ENCODE measurements at places on chromosomes 5 and 9.
A peak's percentile ranks its signal among the peaks of the same experiment; 100 is the strongest.

DNA sequence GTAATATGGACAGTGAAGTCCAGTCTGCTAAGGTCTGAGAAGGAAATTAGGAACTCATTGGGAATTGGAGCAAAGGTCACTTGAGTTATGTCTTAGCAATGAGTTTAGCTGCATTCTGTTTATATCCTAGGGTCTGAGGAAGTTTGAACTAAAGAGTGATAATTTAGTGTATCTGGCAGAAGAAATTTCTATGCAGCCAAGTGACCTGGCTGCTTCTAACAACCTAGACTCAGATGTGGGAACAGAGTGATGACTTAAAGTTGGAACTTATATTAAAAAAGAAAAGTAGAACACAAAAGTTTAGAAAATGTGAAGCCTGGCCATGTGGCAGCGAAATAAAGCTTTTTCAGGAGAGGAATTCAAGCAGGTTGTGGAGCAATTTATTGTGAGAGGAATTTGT lies 106.2 kb downstream of the PRDM9 start:
- no peaks in the 10 kb centered on the region for H3K27me3 ChIP-seq
- no peak for DNase-seq
- H3K4me3 ChIP-seq = no peak overlapping the region
- no peaks in the 10 kb centered on the region for H3K4me1 ChIP-seq

DNA sequence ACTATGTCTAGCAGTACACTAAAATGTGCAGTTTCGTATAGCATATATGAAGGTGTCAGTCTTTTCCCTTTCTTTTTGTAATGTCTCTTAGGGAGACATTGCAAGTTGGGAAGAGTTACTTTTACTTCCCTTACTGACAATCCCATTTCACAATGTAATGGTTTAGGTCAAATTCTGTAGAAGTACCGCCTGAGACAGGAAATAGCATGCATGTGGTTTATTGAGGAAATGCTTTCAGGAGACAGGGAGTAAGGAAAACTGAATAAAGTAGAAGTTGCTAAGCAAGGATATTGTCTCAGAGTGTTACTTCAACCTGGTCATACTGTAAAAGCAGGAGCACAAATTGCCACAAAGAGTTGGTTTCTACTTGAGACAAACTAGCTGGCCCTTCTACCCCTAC lies 32.1 kb upstream of the MSANTD3 start:
- H3K4me1 ChIP-seq = no peaks in the 10 kb centered on the region
- H3K27ac ChIP-seq = no peak overlapping the region
- H3K36me3 ChIP-seq = no peaks in the 10 kb centered on the region

GRCh38 chr5:119059740-119060255 lies 11.1 kb upstream of the DMXL1 start:
- no peak overlapping the region for H3K27ac ChIP-seq
- DNase-seq = no peak
- no peaks in the 10 kb centered on the region for H3K36me3 ChIP-seq
- no peak overlapping the region for H3K4me3 ChIP-seq
- peaks cover 2% of the 10 kb centered on the region for H3K27me3 ChIP-seq
- H3K4me1 ChIP-seq = peaks cover 14% of the 10 kb centered on the region

GRCh38 chr5:34529581-34530331 lies 126.4 kb upstream of the RAI14 start:
- no peaks in the 10 kb centered on the region for H3K27me3 ChIP-seq
- H3K27ac ChIP-seq = no peak overlapping the region
- H3K4me3 ChIP-seq = no peak overlapping the region
- no peaks in the 10 kb centered on the region for H3K36me3 ChIP-seq
- H3K4me1 ChIP-seq = peaks cover 8% of the 10 kb centered on the region

DNA sequence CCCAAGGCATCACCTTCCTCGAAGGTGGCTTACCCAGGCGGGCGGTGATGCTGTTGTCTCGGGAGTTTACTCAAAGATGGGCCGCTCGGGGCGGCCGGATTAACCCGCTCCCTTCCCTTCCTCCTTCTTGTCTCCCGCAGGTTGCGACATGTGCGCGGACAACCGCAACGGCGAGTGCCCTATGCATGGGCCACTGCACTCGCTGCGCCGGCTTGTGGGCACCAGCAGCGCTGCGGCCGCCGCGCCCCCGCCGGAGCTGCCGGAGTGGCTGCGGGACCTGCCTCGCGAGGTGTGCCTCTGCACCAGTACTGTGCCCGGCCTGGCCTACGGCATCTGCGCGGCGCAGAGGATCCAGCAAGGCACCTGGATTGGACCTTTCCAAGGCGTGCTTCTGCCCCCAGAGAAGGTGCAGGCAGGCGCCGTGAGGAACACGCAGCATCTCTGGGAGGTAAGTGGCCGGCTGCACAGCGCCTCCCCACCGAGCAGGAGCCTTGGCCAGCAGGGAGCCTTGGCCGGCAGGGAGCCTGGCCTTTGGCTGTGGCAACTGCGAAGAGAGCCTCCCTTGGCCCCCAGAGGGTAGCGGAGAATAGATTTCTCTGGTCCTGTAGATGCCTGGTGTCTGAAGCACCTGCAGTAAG lies 10.6 kb downstream of the PRDM6 start:
- H3K4me1 ChIP-seq = peaks cover under 1% of the 10 kb centered on the region
- no peaks in the 10 kb centered on the region for H3K36me3 ChIP-seq
- no peak overlapping the region for H3K4me3 ChIP-seq

GRCh38 chr5:174688441-174689354 lies 35.7 kb upstream of the MSX2 start:
- H3K27me3 ChIP-seq = peaks cover 62% of the 10 kb centered on the region
- no peak overlapping the region for H3K4me3 ChIP-seq
- H3K27ac ChIP-seq = no peak overlapping the region
- H3K36me3 ChIP-seq = no peaks in the 10 kb centered on the region

GRCh38 chr5:20648981-20649380 lies 661.0 kb upstream of the CDH18 start:
- H3K4me1 ChIP-seq = no peaks in the 10 kb centered on the region
- H3K27me3 ChIP-seq = no peaks in the 10 kb centered on the region
- DNase-seq = no peak
- H3K36me3 ChIP-seq = no peaks in the 10 kb centered on the region
- no peak overlapping the region for H3K4me3 ChIP-seq

GRCh38 chr5:147863454-147864158 lies 14.9 kb upstream of the SCGB3A2 start:
- DNase-seq = no peak
- peaks cover 9% of the 10 kb centered on the region for H3K27me3 ChIP-seq
- no peaks in the 10 kb centered on the region for H3K36me3 ChIP-seq

- peaks cover 35% of the 10 kb centered on the region for H3K4me1 ChIP-seq
- no peak for DNase-seq
- H3K27me3 ChIP-seq = peaks cover 2% of the 10 kb centered on the region
- H3K4me3 ChIP-seq = peak overlapping the region; percentile 19
Measured at GRCh38 chr9:7983490-7983889, 183.9 kb upstream of the DMAC1 start.

GRCh38 chr5:151670083-151670686 lies 16.5 kb downstream of the SPARC start:
- no peaks in the 10 kb centered on the region for H3K4me1 ChIP-seq
- peaks cover 3% of the 10 kb centered on the region for H3K27me3 ChIP-seq
- no peak for DNase-seq
- H3K4me3 ChIP-seq = no peak overlapping the region
- H3K27ac ChIP-seq = no peak overlapping the region

DNA sequence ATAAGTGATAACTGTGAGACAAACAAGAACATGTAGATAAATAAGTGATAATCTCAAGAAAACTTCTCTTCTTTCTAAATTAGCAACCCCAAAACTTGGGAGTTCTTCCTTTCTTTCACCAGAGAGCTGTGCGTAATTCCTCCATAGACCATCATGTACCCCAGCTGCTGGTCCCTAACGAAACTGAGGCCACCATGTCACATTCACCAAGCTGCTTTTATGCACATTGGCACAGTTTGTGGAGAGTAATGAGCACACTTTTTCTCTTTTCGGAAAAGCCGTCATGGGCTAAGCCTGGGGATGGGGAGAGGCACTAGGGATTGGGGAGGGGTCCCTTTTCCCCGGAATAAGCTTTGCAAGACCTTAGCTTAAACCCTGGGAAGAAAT lies 561.4 kb downstream of the BNC2 start:
- H3K27ac ChIP-seq = no peak overlapping the region
- no peaks in the 10 kb centered on the region for H3K36me3 ChIP-seq

- H3K36me3 ChIP-seq = peaks cover 14% of the 10 kb centered on the region
- H3K4me3 ChIP-seq = peak overlapping the region; percentile 90
- H3K27ac ChIP-seq = peak overlapping the region; percentile 86
- peaks cover 26% of the 10 kb centered on the region for H3K4me1 ChIP-seq
- H3K27me3 ChIP-seq = peaks cover 9% of the 10 kb centered on the region
- DNase-seq = peak; percentile 57
Measured at GRCh38 chr5:32443145-32443540, 1.4 kb downstream of the ZFR start.

DNA sequence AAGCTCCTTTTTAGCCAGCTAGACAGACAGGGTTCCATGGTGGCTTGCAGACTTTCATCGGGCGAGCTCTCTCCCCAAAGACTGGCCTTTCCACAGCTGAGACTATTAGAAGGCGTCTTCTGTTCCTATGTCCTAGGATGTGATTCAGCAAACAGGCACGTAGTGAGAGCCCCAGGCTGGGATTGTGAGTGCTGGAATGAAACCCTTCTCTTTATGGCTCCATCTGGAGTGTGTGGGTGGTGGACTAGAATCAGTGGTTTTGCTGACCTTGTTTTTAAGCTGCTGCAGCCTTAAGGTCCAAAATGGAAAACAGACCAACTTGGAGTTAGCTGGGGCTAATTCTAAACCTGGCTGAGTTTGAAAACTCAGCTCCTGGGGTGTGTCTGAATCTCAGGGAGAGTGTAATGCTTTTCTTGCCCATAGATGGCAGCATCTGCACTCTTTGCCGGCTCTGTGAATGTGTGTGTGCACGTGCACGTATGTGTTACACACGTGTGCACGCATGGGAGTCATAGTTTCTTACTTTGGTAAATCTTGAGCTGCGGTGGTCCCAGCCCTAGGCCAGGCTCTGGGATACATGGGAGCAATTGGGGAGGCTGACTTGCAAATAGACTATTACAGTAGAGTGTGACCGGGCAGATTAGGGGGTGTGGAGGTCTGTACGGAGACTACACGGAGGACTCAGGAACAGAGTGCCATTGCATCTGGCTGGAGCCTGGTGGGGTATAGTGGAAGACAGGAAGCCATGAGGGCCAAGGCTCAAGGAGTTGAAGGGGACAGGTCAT lies 10.7 kb downstream of the GSN start:
- no peaks in the 10 kb centered on the region for H3K36me3 ChIP-seq
- H3K27me3 ChIP-seq = peaks cover 5% of the 10 kb centered on the region
- peaks cover 2% of the 10 kb centered on the region for H3K4me1 ChIP-seq
- no peak overlapping the region for H3K4me3 ChIP-seq

- no peaks in the 10 kb centered on the region for H3K36me3 ChIP-seq
- no peak overlapping the region for H3K27ac ChIP-seq
- DNase-seq = no peak
- no peak overlapping the region for H3K4me3 ChIP-seq
- no peaks in the 10 kb centered on the region for H3K4me1 ChIP-seq
Measured at GRCh38 chr5:7245121-7245651, 150.8 kb upstream of the ADCY2 start.

- H3K27me3 ChIP-seq = no peaks in the 10 kb centered on the region
- H3K36me3 ChIP-seq = peaks cover 14% of the 10 kb centered on the region
- peak overlapping the region; percentile 43 for H3K27ac ChIP-seq
- peaks cover 60% of the 10 kb centered on the region for H3K4me1 ChIP-seq
- H3K4me3 ChIP-seq = peak overlapping the region; percentile 65
- peak; percentile 40 for DNase-seq
Measured at GRCh38 chr5:96809921-96810320, 2.2 kb upstream of the ERAP1 start.

DNA sequence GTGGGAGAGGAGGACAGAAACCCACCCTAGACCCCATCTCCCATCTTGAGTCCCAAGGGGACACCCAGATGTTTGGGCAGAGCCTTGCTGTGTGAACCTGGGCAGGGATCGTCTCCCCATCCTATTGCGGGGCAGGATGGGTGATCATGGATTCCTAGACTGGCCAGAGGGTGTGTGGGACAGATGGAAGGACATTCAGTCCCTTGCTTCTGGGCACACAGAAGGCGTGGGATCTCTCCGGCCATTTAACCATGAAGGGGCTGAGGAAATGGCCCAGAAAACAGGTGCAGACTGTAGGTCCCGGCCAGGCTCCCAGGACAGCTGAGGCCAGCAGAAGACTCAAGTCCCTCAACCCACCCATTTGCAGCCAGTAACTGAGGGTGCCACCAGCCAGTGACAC lies 29.9 kb downstream of the PTGES start:
- DNase-seq = no peak
- H3K4me3 ChIP-seq = no peak overlapping the region
- H3K27ac ChIP-seq = no peak overlapping the region
- no peaks in the 10 kb centered on the region for H3K36me3 ChIP-seq
- peaks cover 4% of the 10 kb centered on the region for H3K27me3 ChIP-seq

DNA sequence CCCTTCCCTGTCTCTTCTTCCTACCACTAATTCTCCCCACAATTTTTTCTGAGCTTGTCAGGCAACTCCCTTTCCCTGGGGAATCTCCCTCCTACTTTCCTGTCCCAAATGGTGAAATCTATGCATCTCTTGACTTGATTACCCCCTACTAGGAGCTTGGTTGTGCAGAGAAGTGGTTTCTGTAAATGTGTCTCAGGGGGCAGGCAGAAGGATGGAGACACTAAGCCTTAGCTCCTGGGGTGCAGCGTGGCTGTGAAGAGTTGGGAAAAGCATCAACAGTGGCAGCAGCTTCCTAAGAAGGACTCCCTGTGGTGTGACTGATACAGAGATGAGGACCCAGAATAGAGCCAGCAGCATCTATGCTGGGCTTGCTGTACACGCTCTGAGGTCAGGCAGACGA lies 62.3 kb downstream of the NRG2 start:
- H3K27me3 ChIP-seq = peaks cover 16% of the 10 kb centered on the region
- no peak overlapping the region for H3K4me3 ChIP-seq

GRCh38 chr5:56316299-56316994 lies 83.3 kb upstream of the ANKRD55 start:
- peaks cover 29% of the 10 kb centered on the region for H3K4me1 ChIP-seq
- DNase-seq = no peak
- no peaks in the 10 kb centered on the region for H3K36me3 ChIP-seq

DNA sequence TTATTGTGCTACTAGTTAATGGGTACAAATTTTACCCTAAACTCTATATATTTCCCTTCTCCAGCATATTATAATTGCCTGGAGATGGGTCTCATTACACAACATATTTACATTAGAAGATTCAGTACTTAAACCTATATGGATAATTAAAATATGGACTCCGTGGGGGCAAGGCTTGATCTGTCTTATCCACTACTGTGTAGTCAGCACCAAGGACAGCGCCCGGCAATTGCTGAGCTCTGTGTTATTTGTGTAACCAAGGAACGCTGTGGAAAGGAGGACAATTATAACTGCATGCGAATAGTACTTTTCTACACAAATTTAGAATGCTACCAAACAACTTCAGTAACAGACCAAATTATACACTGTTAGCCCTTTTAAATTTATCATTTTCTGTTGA lies 77.7 kb downstream of the DNAH5 start:
- H3K4me3 ChIP-seq = no peak overlapping the region
- no peak overlapping the region for H3K27ac ChIP-seq
- no peak for DNase-seq
- H3K36me3 ChIP-seq = no peaks in the 10 kb centered on the region

DNA sequence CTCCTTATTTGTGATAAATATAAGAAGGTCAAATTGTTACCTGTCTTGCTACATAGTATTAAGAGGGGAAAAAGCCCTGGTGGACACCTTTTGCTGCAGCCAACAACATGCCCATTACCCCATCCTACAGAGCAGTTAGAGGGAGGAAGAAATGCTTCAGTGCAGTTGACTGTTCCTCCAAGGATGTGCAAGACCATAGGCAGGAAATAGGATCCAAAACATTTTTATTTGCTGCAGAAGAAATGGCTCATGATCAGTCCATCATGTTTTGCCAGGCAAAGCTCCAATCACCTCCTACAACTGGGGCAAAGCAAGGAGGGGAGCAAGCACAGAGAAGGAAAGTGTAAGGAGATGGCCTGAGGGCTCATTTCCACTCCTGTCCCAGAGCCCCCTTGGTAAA lies 399.1 kb upstream of the PIK3R1 start:
- no peaks in the 10 kb centered on the region for H3K36me3 ChIP-seq
- no peaks in the 10 kb centered on the region for H3K27me3 ChIP-seq
- H3K4me1 ChIP-seq = peaks cover 6% of the 10 kb centered on the region
- no peak overlapping the region for H3K4me3 ChIP-seq
- no peak for DNase-seq

Measured in T-helper 2 cell treated with Interferon-gamma antibody and Interleukin-4, amounts not matched to agents 5 μg/mL and 100 μg/mL, for 36 hours (primary cell).